ENCODE measurements at places on chromosomes 6 and 20. TPM values are rescaled to one million over a fixed set of nuclear protein-coding genes. Genes with fewer than 3 reads are reported as not detected.
A peak's percentile ranks its signal among the peaks of the same experiment; 100 is the strongest.

The CST7 gene
- total RNA-seq: 2.7 TPM

The REV3L gene
- 20.9 TPM for total RNA-seq

The TTK gene
- 2.5 TPM for total RNA-seq

GRCh38 chr6:92559003-92559402 lies 860.4 kb downstream of the EPHA7 start:
- H3K36me3 ChIP-seq: no peaks in the 10 kb centered on the region
- no peaks in the 10 kb centered on the region for H3K4me1 ChIP-seq
- H3K27me3 ChIP-seq: no peaks in the 10 kb centered on the region

DNA sequence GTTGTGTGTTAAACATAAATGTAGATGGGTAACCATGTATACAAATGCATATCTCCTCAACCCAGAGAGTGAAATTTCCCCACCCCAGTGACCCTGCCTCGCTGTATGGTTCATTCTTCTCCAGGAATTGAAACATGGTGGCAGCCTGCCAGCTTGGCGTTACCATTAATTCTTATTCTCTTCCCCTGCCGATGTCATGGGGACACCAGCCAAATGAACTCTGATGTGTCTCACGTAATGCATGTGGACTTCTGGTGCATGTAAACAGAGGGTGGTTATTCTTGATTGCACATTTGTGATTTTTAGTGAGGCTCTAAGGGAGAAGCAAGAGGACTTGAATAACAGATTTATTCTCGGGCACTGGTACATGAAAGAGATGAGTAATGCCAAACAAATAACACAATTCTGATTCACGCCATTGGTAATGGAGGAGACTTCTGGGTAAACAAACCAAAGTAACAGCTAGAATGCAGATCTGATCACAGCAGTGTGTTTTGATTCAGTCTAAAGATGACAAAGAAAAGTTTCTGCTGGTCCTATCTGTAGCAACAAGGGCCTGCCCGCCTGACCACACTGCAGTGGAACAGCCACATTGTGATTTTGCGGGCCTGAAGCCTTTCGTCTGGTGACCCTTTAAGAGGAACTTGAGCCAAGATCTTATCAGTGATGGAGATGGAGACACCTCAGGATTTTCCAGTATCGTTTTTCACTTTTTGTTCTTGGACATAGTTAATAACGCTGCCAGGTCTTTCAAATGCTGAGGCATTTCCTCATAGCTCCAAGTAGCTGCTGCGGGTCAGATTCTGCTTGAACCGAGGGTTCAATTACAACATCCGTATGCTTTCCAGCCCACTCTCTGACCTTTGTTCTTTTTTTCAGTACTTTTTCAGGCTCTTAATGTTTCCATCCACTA lies 171.8 kb upstream of the AKAP12 start:
- no peaks in the 10 kb centered on the region for H3K36me3 ChIP-seq
- H3K27ac ChIP-seq: peak overlapping the region; percentile 77
- DNase-seq: peak; percentile 77
- H3K4me1 ChIP-seq: peaks cover 13% of the 10 kb centered on the region

GRCh38 chr6:25927756-25928216 lies 2.7 kb downstream of the SLC17A2 start:
- DNase-seq: no peak
- H3K4me1 ChIP-seq: no peaks in the 10 kb centered on the region
- no peaks in the 10 kb centered on the region for H3K36me3 ChIP-seq
- H3K4me3 ChIP-seq: no peak overlapping the region
- H3K27me3 ChIP-seq: no peaks in the 10 kb centered on the region

DNA sequence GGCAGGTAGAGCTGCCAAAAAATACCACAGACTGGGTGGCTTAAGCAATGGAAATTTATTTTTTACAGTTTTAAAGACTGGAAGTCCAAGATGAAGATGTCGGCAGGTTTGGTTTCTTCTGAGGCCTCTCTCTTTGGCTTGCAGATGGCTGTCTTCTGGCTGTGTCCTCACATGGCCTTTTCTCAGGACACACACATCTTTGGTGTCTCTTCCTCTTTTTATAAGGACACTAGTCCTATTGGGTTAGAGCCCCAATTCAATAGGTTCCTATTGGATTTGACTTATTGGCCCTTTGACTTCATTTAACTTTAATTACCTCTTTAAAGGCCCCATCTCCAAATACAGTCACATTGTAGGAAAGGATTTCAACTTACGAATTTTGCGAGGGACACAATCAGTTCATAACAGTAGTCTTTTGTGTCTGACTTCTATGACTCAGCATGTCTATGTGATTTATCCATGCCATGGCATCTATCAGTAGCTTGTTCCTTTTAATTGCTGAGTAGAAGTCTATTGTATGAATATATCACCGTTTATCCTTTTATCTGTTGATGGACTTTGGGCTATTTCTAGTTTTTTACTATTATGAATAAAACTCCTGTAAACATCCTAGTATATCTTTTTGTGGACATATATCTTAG lies 11.0 kb upstream of the TCP11 start:
- H3K4me1 ChIP-seq: no peaks in the 10 kb centered on the region
- no peaks in the 10 kb centered on the region for H3K27me3 ChIP-seq
- no peak overlapping the region for H3K27ac ChIP-seq
- no peak for DNase-seq
- H3K36me3 ChIP-seq: no peaks in the 10 kb centered on the region

- no peak for DNase-seq
- H3K4me3 ChIP-seq: no peak overlapping the region
- H3K27ac ChIP-seq: no peak overlapping the region
- H3K36me3 ChIP-seq: no peaks in the 10 kb centered on the region
These were observed 256.9 kb downstream of the CDH26 start for GRCh38 chr20:60214901-60215815.

Measured in suprapubic skin (tissue), 4 donors.